ENCODE measurements at places on chromosomes 11 and 22.

GRCh38 chr22:37896181-37896592 is 9.9 kb upstream of the MICALL1 start:
- peak; percentile 57 for DNase-seq

DNA sequence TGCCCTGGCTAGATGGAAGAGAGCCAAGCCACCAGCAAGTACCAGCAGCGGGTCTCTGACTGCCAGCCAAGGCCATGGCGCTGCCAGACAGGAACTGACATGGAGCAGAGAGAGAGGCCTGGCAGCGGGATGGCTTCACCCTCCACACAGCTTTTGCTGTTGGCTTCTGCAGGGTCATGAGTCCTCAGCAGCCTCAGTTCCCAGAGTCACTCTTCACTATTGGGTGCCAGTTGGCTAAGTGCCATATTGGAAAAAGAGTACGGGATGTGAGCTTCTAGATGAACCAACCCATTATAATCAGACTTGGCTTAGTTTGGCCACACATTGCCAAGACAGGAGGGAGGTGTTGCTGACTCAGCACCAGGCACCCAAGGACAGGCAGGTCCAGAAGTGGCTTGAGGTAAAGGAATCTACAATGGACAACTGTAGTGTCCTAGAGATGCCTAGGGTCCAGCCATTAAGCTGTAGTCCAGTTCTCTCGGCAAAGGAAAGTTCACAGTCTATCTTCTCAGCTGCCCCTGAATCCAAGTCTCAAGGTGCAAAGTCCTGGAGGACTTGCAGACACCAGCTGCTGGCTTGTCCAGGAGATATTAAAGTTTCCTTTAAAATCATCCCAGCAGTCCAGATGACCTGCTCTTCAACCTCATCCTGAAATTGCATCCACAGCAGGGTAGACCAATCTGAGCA is 40.7 kb upstream of the POU2AF1 start:
- DNase-seq = no peak

- DNase-seq = no peak
Observed at GRCh38 chr22:47110817-47111443, 348.5 kb downstream of the TBC1D22A start.

GRCh38 chr22:44271732-44272400 is 40.9 kb downstream of the SHISAL1 start:
- no peak for DNase-seq

DNA sequence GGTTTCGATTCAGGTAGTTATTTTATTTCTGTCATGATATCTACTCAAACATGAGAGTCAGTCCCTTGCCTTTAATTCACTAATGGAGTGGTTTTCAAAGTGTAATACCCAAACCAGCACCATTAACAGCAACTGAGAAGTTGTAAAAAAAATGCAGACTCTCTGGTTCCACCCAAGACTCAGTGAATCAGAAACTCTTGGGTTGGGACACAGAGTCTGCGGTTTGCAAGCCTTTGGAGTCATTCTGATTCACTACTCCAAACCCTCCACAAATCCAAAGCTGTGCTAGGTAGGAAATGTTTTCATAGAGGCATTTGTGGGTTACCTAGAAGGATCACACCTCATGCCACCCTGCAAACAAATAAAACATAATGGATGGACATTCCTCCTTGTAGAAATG is 340.1 kb downstream of the NTM start:
- DNase-seq = no peak

DNA sequence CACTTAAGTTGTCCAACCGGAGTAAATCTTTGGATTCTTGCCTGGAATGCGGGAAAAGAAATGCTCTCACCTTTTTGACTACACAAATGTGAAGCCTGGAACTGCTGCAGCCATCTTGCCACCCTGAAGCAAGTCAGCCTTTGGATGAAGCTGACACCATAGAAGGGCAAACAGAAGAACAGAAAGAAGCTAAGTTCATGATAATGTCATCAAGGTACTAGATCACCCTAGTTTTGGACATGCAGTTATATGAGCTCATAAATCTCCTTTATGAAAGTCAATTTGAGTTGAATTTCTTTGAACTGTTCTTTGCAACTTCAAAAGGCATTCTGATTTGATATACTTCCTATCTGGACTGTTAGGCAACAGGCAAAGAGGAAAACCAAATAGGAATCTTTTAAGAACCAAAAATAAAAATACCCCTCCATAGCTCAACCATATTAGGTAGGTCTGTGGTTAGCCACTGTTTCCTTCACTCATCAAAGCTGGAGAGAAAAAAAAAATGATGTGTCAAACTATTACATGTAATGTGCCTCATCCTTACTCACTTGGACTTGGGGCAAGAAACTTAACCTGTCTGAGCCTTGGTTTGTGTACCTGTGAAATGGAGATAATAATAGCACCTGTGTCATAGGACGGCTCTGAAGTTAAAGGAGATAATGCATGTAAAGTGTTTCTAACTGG is 91.9 kb downstream of the WT1 start:
- no peak for DNase-seq

DNA sequence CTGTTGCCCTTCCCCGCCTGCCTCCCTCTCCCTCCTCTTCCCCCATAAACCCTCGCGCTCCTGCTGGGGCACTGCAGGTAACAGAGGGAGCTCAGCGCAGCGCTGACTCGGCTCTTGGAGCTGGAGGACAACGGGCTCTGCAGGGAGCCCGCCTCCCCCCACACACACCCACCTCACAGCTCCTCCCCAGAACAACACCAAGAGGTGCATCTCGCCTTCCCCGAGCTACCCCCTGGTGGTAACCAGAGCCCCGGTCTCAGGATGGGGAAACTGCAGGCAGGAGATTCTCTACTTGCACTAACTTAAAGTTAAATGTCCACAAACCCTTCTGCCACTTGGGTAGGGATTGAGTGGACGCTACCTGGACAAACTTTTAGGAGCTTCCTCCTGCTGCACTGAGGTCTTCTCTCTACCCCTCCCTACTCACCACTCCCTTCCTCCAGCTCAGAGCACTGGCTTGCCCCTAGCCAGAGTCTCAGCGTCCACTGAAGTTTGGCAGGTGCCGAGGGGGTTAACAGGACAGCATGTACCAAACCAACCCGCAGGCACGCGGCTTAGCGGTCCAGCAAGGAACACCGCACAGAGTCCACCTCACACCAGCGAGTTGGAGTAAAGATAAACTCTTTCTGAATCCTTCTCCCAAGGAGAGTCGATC is 4.0 kb upstream of the SCN4B start:
- DNase-seq = no peak

DNA sequence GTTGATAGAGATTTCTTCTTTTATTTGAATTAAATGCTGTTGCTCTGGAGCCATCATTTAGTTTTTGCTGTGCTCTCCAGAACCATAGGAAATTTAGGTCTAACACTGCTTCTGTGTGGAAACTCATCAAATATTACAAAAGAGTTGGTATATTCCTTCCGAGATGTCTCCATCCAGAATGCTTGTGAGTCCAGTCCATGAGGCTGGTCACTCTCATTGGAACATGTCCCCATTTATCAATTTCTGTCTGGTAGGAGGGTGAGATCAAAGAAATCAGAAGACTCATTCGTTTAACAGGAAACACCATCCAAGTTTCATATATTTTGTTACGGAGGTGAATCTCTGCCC is 52.4 kb upstream of the LMO2 start:
- DNase-seq = no peak

DNA sequence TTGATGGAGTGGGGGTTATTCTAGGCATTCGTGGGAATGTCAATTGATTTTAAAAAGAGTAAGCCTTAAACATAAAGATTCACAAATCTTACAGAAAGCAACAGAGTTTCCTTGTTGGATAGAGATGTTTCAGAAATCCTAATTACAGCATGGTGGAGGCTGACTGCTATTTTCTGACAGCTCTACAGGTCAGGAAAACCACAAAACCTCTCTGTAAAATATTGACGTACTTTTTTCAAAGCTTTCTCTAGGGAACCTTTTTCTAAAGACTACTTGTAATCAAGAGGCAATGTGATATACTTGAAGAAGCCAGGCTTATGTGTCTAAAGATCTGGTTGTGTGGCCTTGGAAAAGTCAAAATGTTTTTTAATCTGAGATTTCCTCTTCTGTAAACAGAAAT is 9.1 kb upstream of the OR8B8 start:
- DNase-seq = no peak

GRCh38 chr22:24107661-24108060 is 73.6 kb upstream of the SUSD2 start:
- DNase-seq = no peak

- no peak for DNase-seq
Observed at GRCh38 chr11:43358279-43358800, 380 bp upstream of the TTC17 start.

DNA sequence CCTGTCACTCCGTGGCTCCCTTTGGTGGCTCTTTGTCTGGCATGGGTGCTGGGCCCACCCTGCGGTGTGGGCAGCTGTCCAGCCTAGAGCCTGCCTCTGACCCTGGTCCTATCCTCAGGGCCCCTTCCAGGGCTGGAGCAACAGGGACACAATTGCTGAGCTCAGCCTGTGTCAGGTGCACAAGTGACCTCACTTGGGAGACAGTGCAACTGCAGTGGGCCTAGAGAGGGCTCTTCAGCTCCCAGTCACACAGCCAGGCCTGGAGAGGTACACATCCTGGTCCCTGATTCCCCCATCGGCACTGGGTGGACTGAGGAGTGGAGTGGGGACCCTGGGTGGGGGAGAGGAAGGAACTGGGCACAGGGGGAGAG is 43.9 kb downstream of the RTN4R start:
- DNase-seq = no peak
